ENCODE measurements at places on chromosomes 7 and 10. TPM values are rescaled to one million over a fixed set of nuclear protein-coding genes. Genes with fewer than 3 reads are reported as not detected.

- no peaks in the 10 kb centered on the region for H3K4me1 ChIP-seq
- H3K27ac ChIP-seq, result no peak overlapping the region
- no peak for DNase-seq
- H3K4me3 ChIP-seq, result no peak overlapping the region
Measured at GRCh38 chr10:46273506-46274477, 13.0 kb upstream of the ANTXRL start.

- no peak for DNase-seq
- H3K4me1 ChIP-seq, result no peaks in the 10 kb centered on the region
- H3K4me3 ChIP-seq, result no peak overlapping the region
- no peaks in the 10 kb centered on the region for H3K36me3 ChIP-seq
- H3K27ac ChIP-seq, result no peak overlapping the region
Measured at GRCh38 chr7:33248671-33249070, 119.3 kb downstream of the BBS9 start.

Gene OPN4
- total RNA-seq, result not detected

Gene GFRA1
- not detected for total RNA-seq

DNA sequence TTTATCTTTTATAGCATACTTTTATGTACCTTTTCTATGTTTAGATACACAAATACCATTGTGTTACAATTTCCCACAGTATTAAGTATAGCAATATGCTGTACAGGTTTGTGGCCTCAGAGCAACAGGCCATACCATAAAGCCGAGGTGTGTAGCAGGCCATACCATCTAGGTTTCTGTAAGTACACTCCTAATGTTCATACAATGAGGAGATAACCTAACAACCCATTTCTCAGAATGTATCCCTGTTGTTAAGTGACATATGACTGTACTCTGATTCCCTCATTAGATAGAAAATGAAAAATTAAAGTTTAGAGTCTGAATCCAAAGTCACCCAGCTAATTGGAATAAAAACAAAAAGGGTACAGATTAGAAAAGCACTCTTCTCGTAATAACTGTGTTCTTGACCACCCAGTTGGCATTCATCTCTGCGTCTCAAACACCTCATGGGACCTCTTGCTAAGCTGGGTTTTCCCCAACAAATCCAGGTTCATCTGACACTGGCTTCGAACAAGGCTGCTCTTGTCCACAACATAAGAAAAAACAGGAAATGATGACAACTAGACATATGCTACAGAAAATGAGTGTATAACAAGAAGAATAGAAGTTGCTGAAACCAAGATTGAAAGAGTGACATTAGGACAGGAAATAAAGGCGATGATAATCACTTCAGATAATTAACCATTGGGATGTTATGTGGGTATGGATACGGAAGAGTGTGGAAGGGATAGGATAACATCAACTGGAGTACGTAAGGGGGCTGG lies 1.4 kb downstream of the NDUFB8 start:
- peak overlapping the region; percentile 76 for H3K4me3 ChIP-seq
- H3K27ac ChIP-seq, result no peak overlapping the region
- peaks cover 7% of the 10 kb centered on the region for H3K4me1 ChIP-seq
- H3K27me3 ChIP-seq, result no peaks in the 10 kb centered on the region
- H3K36me3 ChIP-seq, result peaks cover 36% of the 10 kb centered on the region

DNA sequence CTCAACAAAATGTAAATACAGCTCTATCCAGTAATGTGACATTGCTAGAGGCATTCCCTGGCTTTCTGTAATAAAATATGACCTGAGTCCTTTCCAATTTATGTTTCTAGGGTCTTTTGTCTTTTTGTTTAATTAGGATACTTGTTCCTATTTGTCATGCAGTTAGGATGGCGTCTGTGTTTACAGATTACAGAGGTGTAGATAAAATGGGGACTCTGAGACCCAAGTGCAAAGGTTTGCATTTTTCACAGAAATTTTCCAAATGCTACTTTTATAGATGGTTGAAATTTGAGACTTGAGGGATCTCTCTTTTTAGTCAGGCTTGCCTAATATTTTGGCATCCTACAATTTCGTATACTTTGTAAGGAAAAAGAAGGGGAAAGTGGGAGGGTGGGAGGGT lies 332.4 kb downstream of the PTEN start:
- no peaks in the 10 kb centered on the region for H3K36me3 ChIP-seq
- no peak overlapping the region for H3K27ac ChIP-seq
- no peak for DNase-seq
- H3K4me1 ChIP-seq, result no peaks in the 10 kb centered on the region
- H3K27me3 ChIP-seq, result no peaks in the 10 kb centered on the region

Gene OR13A1
- not detected for total RNA-seq

Gene RGR
- total RNA-seq, result not detected

GRCh38 chr10:32985775-32986350 lies 27.8 kb upstream of the ITGB1 start:
- no peak overlapping the region for H3K4me3 ChIP-seq
- H3K27me3 ChIP-seq, result no peaks in the 10 kb centered on the region
- H3K27ac ChIP-seq, result no peak overlapping the region
- peaks cover 13% of the 10 kb centered on the region for H3K4me1 ChIP-seq
- H3K36me3 ChIP-seq, result no peaks in the 10 kb centered on the region
- DNase-seq, result no peak

Gene EEPD1
- total RNA-seq, result 2.7 TPM

- no peaks in the 10 kb centered on the region for H3K36me3 ChIP-seq
- no peak for DNase-seq
- H3K4me1 ChIP-seq, result no peaks in the 10 kb centered on the region
Measured at GRCh38 chr7:157668884-157669767, 332.3 kb downstream of the DNAJB6 start.

Gene ACBD7
- 2.6 TPM for total RNA-seq

Gene TBX20
- 1.8 TPM for total RNA-seq

Gene PCGF5
- total RNA-seq, result 17.7 TPM

DNA sequence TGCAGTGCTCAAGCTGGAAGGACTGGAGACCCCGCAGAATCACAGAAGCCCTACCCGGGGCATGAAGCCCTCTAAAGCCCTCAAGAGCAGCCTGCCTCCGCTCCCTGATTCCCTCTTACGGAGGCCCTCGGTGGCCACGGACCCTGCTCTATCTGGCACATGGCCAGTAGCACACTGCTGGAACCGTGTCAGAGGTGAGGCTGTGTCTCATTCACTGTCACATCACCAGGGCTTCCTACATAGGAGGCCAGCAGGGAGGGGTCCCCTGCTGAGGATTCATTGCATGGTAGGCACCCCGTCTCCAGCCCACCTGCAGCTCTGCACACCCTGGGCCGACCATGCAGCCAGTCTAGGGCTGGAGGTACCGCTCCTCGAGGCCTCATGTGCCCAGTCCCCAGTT lies 259.2 kb downstream of the TNS3 start:
- no peak overlapping the region for H3K4me3 ChIP-seq
- H3K36me3 ChIP-seq, result no peaks in the 10 kb centered on the region
- H3K27ac ChIP-seq, result no peak overlapping the region
- peaks cover 17% of the 10 kb centered on the region for H3K27me3 ChIP-seq
- no peaks in the 10 kb centered on the region for H3K4me1 ChIP-seq

DNA sequence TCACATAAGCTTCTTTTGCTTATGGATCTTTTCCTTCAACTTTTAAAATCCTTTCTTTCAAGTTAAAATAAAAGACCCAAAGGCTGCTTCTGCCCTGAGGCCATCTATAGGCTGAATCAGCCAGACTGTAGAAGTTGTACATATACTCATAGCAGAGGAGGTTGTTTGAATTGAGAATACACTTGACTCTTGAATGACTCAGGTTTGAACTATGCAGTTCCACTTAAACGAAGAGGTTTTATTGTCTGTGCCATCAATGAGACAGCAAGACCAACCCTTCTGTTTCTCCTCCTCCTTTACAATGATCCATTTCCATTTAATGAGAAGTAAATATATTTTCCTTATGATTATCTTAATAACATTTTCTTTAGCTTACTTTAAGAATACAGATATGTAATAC lies 5.8 kb downstream of the ZNF365 start:
- H3K27ac ChIP-seq, result no peak overlapping the region
- peak; percentile 76 for DNase-seq
- H3K36me3 ChIP-seq, result no peaks in the 10 kb centered on the region
- no peak overlapping the region for H3K4me3 ChIP-seq

Gene MYO1G
- 0.20 TPM for total RNA-seq

GRCh38 chr7:46750321-46750865 lies 829.3 kb upstream of the IGFBP3 start:
- H3K4me1 ChIP-seq, result no peaks in the 10 kb centered on the region
- H3K36me3 ChIP-seq, result no peaks in the 10 kb centered on the region
- H3K27me3 ChIP-seq, result no peaks in the 10 kb centered on the region
- H3K4me3 ChIP-seq, result no peak overlapping the region
- H3K27ac ChIP-seq, result no peak overlapping the region

Gene LRRN3
- total RNA-seq, result not detected

GRCh38 chr10:130230611-130231010 lies 94.4 kb downstream of the GLRX3 start:
- no peaks in the 10 kb centered on the region for H3K36me3 ChIP-seq
- no peak overlapping the region for H3K4me3 ChIP-seq

- H3K4me1 ChIP-seq, result no peaks in the 10 kb centered on the region
- peak; percentile 56 for DNase-seq
- no peak overlapping the region for H3K4me3 ChIP-seq
- H3K27me3 ChIP-seq, result no peaks in the 10 kb centered on the region
Measured at GRCh38 chr7:117673839-117674238, 194.0 kb downstream of the CFTR start.

Gene HOXA10
- total RNA-seq, result not detected

GRCh38 chr7:26700386-26700785 lies 164.0 kb downstream of the SKAP2 start:
- no peaks in the 10 kb centered on the region for H3K4me1 ChIP-seq
- DNase-seq, result no peak
- no peak overlapping the region for H3K27ac ChIP-seq
- peaks cover 58% of the 10 kb centered on the region for H3K27me3 ChIP-seq
- H3K36me3 ChIP-seq, result no peaks in the 10 kb centered on the region

Gene MYH16
- not detected for total RNA-seq

GRCh38 chr10:110423650-110424049 lies 74.1 kb upstream of the DUSP5 start:
- no peak for DNase-seq
- no peak overlapping the region for H3K4me3 ChIP-seq
- no peaks in the 10 kb centered on the region for H3K36me3 ChIP-seq
- no peaks in the 10 kb centered on the region for H3K4me1 ChIP-seq

DNA sequence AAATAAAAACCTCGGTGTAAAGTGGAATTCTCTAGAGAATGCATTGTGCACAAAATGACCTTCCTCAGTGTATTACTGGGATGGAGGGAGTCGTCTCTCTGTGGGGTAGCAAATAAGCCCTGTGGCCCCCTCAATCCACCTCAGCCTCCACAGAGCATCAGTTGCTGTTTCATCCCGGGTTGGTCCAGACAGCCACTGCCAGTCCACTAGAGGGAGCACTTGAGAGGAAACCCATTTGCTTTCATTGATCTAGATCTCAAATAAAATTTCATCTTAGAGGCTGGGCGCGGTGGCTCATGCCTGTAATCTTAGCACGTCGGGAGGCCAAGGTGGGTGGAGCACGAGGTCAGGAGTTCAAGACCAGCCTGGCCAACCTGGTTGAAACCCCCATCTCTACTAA lies 1128.7 kb downstream of the CNTNAP2 start:
- no peaks in the 10 kb centered on the region for H3K4me1 ChIP-seq
- no peaks in the 10 kb centered on the region for H3K36me3 ChIP-seq
- H3K27me3 ChIP-seq, result no peaks in the 10 kb centered on the region
- H3K27ac ChIP-seq, result no peak overlapping the region
- DNase-seq, result peak; percentile 63
- H3K4me3 ChIP-seq, result no peak overlapping the region

Gene HMX2
- not detected for total RNA-seq

DNA sequence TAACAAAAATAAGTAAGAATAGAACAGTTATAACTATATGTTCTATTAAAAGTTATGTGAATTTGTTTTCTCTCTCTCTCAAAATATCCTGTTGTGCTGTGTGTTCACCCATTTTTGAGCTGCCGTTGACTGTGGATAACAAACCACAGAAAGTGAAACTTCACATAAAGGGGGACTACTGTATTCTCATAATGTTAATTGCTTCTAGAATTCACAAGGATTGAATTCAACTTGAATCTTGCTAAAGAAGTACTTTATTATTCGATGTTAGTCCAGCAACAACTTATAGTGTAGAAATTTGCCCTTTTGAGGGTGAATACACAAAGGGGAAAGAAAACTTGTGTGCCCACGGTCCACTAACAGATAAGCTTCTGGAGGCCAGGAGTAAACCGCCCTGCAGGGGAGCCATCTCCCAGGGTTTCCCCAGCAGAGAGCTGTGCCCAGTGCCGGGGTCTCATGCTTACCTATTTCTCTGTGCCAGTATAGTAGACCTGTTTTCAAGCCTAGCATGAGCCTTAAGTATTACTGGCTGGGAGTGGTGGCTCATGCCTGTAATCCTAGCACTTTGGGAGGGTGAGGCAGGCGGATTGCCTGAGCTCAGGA lies 87.1 kb downstream of the KAT6B start:
- H3K4me1 ChIP-seq, result peaks cover 15% of the 10 kb centered on the region
- no peak overlapping the region for H3K4me3 ChIP-seq
- DNase-seq, result no peak

- no peaks in the 10 kb centered on the region for H3K27me3 ChIP-seq
Measured at GRCh38 chr10:108358912-108359311, 1194.4 kb upstream of the SORCS1 start.

GRCh38 chr10:111338035-111338434 lies 261.2 kb downstream of the ADRA2A start:
- no peaks in the 10 kb centered on the region for H3K36me3 ChIP-seq
- no peak for DNase-seq
- H3K27ac ChIP-seq, result no peak overlapping the region

DNA sequence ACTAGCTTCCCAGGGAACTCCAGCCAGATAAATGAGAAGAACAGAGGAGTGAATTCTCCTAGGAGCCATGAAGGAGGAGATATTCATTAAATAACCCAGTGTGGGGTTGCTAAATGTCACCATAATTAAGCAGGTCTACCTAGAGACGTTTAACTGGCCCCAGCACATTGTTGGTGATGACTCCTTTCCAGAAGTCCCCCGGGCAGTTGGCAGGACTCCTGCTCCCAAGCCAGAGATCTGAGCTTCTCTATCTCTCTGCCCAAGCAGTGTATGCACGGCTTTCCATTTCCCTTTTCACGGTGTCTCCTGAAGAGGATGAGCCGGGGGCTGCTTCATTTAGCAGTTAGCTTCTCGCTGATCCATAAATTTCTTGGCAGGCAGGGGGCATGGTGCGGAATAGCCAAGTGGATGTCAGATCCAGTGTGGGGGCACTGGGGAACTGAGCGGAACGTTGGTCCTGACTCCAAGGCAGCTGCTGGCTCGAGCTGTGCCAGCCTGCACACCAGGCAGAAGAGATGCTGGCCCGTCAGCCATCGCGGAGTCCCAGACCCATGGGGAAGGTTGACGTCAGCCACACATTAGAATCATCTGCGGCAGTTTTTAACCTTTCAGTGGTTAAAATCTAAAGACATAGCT lies 142.0 kb upstream of the NPY start:
- H3K27me3 ChIP-seq, result no peaks in the 10 kb centered on the region
- H3K4me3 ChIP-seq, result no peak overlapping the region
- H3K4me1 ChIP-seq, result peaks cover 5% of the 10 kb centered on the region
- DNase-seq, result no peak
